CD8-positive, alpha-beta memory T cell (primary cell): ENCODE measurements at places on chromosomes 6 and 20.

GRCh38 chr6:4615891-4616290 lies 160.3 kb upstream of the CDYL start:
- no peak for DNase-seq

- no peak for DNase-seq
These were observed 158.9 kb downstream of the TBXT start for GRCh38 chr6:166008441-166009369.

DNA sequence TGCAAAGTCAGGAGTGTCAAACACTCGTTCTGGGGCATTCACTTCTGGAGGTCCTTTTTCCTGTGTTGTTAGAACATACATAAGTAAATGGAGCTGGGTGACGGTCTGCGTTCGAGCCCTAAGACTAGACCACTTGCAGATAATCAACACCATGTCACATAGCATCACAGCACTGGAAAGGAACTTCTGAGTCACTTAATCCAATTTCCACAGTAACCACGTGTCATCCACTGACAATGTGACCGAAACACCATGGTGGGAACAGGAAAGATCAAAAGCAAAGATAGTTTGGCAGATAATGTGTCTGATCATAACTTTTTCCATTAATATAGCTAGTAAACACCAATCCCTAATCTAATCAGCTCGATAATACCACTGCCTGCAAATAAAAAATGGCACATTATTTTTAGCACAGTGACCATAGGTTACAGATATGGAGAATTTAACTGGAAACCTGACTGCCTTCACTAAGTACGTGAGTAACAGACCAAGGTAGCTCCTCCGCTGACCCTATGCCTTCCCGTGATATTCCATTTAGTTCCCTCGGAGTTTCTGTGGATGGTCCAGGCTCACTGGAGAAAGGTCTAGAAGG lies 34.8 kb downstream of the WRNIP1 start:
- DNase-seq = no peak

DNA sequence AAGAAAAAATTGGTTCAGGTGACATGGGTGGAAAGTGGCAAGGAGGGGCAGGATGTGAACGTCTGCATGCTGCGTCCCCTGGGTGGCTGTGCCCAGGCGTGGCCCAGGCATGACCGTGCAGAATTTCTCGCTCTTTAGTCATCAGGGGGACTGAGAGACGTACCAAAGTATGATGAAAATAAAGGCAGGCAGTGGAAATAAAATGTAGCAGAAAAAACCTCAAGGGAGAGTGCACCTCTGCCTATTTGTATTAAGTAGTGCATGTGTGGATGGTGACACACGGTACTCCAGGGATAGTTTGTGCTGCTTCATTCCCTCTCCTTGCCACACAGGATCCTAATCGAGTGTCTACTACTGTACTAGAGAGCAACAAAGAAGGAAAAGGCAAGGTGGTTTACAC lies 81.1 kb downstream of the ATP9A start:
- no peak for DNase-seq

DNA sequence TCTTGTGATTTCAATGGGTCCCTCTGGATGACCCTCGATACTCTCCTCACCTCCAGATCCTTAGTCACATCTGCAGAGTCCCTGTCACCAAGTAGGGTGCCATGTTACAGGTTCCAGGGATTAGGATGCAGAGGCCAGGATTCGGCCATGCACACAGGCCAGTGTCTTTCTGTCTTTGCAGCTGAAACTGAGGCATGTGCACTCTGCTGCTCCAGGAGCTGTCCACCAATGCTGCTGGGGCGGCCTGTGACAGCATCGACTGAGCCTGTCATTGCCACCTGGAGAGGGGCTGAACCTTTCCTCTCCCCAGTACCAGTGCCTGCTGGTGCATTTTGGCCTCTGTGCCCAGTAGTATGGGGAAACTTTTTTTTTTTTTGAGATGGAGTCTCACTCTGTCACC lies 4.4 kb upstream of the RBM38 start:
- no peak for DNase-seq

DNA sequence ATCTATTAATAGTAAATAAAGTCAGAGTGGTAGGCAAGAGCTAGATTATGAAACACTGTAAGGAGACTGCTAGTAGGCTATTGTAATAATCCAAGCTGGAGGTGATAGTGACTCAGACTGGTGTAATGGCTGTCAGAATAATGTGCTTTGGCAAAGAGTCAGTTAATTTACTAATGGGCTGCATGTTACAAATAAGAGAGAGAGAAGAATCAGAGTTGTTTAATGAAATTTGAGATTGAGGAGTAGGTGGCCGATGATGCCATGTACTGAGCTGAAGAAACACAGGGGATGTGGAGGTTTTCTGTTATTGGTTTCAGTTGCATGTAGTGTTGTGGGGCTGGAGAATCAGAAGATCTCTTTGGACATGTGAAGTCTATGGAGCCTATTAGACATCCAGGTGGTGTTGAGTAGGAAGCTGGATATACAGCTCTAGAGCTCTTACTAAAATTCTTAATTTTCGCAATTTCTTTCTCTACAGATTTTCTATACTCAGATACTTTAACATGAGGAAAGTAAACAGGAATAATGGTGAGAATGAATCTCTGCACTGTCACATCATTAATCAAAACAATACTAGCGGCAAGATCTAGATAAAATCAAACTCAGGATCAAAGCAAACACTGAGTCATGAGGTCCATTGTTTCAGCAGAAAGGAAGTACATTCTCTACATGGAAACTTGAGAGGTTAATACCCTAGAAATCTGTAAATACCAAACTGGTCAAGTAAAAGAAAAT lies 167.7 kb downstream of the SIM1 start:
- DNase-seq = no peak

DNA sequence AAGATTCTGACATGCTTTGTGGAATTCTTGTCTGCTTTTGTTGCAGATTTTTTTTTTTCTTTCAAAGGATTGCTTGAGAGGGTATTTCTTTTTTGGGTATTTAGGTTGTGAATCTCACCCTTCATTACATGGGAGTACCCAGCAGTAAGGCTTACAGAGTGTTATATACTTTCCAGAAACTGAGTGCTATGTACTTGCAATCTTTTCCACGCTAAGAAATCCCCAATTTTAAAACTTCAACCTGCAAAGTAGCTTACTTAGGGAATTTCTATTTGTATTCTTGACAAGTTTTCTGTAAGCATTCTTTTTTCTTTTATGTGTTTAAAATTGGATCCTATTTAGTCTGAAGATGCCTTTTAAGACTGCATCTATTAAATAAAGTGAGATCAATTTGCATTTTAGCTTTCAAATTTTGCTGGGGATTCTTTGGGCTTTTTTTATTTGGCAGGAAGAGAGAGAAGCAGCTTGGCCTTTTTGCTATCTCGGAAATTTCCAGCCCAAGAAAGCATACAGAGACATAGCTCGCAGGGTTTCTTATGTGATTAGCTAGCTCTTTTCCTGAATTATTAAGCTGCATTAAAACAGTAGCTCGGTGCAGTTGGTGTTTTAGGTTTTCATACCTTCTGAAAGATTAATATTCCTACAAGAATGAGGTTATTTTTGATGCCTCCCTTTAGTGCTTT lies 42.6 kb downstream of the KCNS1 start:
- no peak for DNase-seq

DNA sequence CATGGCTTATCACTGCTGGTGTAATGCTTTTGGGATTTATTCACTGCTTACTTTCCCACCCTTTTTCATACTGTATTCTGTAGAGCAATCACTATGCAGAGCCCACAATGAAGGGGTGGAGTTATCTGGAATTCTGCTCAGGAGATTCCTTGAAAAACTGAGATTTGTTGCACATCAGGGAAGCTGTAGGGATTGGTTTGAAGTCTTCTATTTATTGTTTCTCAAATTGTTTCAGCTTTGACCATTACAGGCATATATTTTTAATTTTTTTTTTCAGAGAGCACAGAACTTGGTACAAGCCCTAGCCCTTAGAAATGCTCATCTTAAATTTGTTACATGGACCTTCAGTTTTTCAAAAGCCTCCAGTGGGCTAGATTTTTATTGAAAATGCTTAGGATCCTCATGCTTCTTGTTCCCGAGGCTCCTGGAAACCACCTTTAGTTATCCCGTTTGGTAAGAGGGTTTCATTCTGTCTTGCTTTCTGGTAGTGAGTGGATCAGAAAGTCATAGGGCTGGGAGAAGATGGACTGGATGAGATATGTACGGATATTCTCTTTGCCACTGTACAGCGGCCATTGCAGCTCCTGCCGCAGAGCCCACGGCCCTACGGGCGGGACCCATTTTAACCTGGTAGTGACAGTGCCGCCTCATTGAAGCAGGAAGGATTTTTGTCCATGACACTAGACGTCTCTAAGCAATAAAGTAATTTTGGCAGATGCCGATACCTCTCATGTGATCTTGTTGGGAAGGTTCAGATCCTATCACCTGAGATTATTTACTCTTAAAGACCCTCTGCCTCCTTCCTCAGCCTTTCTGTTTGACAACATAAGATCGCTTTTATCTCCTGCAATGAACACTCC lies 45.3 kb upstream of the ZNF184 start:
- no peak for DNase-seq

DNA sequence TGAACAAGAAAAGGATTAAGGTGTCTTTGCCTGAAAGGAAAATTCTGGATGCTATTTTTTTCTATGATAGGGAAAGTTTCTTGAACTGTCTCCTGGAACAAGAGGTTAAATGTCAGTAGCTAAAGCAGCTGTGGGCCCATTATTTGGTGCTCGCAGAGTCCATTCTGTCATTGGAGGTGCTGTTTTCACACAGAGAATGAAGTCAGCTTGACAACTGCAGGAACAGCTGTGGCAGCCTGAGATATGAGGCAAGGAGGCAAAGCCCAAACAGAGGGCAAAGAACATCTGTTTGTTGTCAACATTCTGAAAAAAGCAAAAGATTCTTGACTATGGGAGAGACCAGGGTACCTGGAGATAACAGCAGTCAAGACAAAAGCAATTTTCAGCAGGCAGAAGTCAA lies 548.2 kb downstream of the KIF16B start:
- DNase-seq = no peak

DNA sequence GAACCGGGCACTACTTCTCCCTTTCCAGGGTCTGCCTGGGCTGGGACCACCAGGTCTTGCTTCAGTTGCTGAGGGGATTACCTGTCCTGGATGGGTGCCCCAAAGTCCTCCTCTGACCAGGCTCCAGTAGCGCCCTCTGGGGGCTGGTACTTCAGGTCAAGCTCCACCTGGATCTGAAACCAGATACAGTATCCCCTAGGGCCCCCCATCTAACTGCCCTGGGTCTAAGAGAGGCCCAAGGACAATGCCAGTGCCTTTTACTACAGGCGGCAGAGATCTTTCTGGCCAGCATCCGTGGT lies 11.2 kb upstream of the SPAG4 start:
- DNase-seq = no peak

- DNase-seq = no peak
These were observed 167.7 kb upstream of the PDE10A start for GRCh38 chr6:165830761-165831160.

GRCh38 chr20:36465109-36466080 lies 75.9 kb upstream of the MYL9 start:
- no peak for DNase-seq

- DNase-seq = no peak
These were observed 22.1 kb downstream of the GJA10 start for GRCh38 chr6:89916136-89916920.

DNA sequence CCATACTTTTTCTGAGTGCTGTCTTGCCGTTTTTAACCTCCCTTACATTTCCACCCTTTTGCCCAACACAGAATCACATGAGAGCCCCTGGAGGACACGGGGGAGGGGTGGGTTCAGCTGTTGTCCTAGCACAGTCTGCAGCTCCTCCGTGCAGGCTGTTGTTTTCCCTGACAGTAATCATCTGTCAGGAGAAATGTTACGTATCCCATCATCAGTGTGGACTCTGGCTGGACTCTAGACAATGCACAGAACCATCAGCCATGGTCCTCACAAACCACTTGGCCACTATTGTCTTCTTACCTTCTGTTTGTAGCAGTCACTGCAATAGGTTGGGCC lies 92.1 kb downstream of the RIN2 start:
- no peak for DNase-seq

- DNase-seq = no peak
These were observed 126.2 kb upstream of the RNF24 start for GRCh38 chr20:4141291-4142240.

DNA sequence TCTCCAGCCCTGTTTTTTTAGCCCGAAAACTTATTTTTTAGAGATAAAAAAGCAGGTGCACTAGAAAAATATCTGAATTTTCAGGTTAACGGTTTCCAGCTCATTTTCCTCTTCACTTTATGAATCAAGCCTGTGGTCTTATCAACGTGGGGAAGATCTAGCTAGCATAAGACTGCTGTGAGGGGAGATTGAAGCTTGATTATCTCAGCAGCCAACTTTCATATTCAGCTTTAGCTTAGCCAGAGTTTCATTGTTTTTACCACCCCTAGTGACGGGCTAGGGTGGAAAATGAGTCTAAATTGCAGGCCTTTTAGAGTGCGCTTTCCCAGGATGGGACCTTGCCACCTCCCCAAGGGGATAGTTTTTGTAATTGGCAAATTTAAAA lies 11.9 kb upstream of the RBM38 start:
- DNase-seq = no peak

GRCh38 chr6:23179994-23180393 lies 610.6 kb downstream of the HDGFL1 start:
- DNase-seq = no peak

- no peak for DNase-seq
These were observed 26.3 kb upstream of the SNRPB2 start for GRCh38 chr20:16703570-16703969.

DNA sequence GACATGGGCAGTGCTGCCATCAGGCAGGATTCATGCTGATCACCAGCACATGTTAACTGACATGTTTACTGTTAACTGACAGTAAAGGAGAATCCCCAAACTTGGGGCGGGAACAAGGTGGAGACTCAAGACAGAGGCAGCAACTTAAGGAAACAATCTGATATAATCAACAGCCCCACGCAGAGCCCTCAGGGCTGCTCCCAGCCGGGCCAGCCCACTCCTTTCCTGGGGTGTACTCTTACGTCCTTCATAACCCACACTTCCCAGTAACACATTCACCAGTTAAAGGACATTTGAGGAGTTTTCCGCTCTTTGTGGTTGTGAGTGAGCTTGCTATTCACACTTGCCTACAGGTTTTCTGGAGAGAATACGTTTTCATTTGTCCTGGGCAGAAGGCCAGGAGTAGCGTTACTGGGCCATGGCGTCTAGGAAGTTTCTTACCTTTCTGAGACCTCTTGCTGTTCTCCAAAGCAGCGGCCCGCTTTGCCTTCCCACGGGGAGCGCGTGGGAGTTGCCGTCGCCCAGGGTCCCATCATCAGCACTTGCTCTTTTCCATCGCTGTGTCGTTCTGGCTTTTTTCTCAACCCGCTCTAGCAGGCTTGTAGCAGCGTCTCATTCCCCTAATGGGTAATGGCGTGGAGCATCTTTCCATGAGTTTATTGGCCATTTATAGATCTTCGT lies 56.4 kb downstream of the FOXF2 start:
- DNase-seq = no peak

- no peak for DNase-seq
These were observed 14.3 kb upstream of the CBFA2T2 start for GRCh38 chr20:33475381-33476152.

DNA sequence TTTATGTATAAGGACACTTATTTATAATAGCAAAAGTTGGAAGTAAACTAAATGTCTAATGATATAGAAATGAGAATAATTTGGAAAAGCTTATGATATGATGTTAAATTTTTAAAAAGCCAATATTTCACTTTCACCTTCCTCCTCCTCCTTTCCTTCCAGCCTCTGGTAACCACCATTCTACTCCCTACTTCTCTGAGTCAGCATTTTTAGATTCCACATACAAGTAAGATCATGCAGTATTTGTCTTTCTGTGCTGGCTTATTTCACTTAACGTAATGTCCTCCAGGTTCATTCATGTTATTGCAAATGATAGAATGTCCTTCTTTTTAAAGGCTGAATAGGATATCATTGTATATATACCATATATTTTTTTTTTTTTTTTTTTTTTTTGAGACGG lies 180.2 kb downstream of the RNF144B start:
- DNase-seq = no peak
